ENCODE measurements at places on chromosomes 12 and 14.
A peak's percentile ranks its signal among the peaks of the same experiment; 100 is the strongest.

DNA sequence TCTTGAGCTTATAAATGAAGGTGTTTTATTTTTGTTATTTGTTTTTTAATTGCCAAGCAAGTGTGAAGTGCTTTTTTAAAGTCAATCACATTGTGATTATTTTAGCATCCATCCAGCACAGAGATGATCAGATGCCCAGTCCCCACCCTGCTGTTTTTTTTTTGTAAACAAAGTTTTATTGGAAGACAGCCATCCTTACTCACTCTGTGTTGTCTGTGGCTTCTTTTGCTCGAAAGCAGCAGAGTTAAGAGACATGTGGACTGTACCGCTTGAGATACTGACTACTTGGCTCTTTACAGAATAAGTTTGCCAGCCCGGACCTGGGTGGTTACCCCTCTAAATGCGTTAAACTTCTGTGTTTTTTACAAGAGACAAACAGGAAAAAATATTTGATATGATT, 30.9 kb upstream of the AMN start:
- DNase-seq = no peak

DNA sequence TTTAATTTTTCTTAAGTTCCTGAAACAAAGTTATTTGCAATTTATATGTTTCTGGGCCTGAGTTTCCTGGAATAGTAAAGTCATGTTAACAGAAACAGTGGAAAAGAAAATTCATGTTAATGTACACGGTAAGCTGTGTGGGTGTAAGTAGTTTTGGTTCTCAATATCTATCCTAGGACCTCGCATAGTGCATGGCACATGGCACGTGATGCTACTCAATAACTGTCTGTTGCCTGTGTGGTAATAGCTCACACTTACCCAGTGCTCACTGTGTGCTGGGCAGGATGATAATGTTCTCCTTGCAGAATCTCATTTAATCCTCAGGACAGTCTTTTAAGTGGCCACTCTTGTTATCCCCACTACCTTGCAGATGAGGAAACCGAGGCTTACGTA, 100.7 kb downstream of the DUSP16 start:
- peak; percentile 22 for DNase-seq

- no peak for DNase-seq
Measured at GRCh38 chr14:73402579-73402978, 55.8 kb downstream of the NUMB start.

DNA sequence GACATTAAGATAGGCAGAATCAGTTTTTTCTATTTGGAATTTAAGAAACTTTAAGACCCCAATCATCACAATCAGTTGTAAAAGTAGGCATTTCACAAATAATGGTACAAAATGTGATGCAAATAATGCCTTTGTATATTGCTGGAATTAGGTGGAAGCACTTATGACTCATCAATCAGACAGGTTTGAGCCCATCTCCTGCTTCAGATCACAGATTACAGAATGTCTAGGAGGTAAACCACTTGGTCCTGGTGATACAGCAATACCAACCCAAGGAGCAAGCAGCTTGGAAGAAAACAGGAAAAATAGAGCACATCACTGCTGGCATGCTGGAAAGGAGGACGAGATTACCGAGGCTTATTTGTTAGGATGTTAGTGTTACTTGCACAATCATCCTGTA, 57.6 kb downstream of the C12orf56 start:
- no peak for DNase-seq

- DNase-seq = no peak
Measured at GRCh38 chr12:3631272-3631637, 121.7 kb downstream of the CRACR2A start.

- no peak for DNase-seq
Measured at GRCh38 chr12:121535150-121536053, 45.4 kb downstream of the KDM2B start.

DNA sequence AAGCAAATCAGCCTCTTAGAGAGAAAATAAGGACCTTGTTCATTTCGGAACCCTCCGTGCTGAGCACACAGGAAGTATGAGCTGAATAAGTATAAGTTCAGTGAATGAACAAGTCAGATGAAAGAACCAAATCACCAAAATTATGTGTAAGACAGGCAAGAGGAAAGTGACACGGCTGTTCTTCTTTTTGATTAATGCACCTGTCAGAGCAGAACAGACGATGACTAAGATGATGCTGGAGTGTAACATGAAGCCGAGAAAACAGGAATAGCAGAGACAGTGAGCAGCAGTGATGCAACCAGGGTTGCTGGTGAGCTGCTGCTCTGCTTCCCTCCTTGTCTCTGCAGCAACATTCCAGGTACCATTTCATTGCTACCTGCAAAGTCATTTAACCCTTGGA, 861.1 kb downstream of the GALC start:
- DNase-seq = no peak

GRCh38 chr12:115872919-115873357, 404.6 kb downstream of the MED13L start:
- DNase-seq = no peak

- DNase-seq = no peak
Measured at GRCh38 chr12:113462998-113463745, 8.5 kb downstream of the LHX5 start.

DNA sequence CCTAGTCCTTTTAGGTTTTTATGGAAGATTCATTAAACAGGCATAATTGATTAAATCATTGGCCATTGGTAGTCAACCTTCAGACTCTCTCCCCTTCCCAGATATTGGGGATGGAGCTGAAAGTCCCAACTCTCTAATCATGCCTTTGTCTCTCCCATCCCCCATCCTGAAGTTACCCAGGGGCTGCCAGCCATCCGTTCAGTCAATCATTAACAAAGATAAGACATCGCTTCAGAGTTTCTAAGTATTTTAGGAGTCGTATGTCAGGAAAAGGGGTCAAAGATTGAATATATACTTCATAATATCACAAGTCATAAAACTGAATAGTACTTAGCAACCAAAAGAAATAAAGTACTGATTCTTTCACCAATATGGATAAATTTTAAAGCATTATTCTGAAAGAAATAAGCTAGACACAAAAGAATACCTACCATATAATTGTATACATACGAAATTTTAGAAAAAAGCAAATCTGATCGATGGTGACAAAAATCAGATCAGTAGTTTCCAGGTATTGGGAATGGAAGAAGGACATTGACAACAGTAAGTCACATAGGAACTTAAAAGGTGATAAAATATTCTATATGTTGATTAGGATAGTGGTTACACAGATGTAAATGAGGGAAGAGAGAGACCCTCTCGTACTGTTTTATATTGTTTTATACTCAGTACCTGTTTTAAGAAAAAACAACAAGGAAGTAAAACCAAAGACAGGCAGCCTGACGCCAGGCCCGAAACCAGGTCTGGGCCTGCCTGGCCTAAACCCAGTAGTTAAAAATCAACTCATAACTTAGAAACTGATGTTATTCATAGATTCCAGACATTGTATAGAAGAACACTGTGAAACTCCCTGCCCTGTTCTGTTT, 414.4 kb downstream of the DAD1 start:
- no peak for DNase-seq

DNA sequence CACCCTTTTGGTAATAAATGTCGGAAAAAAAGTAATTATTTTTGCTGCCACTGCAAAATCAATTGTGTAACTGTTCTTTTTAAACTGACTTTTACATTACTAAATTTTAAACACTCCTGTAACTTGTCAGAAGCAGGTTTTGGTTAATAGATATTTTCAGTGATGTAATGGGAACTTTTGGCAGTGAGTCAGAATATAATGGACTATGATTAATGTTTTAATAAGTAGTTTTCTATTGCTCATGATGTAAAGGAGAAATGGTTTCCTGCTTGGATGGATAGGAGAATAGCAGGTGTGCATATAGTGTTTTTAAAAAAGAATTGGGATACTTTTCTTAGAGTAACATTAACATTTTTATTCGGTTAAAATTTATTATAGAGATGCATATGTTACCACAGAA, 58.8 kb downstream of the TRMT5 start:
- no peak for DNase-seq

Data from activated CD4-positive, alpha-beta T cell treated with anti-CD3 and anti-CD28 coated beads for 24 hours (primary cell).